ENCODE measurements at places on chromosomes 5 and 9.
A peak's percentile ranks its signal among the peaks of the same experiment; 100 is the strongest.

- DNase-seq = no peak
These were observed 50.9 kb upstream of the STARD4 start for GRCh38 chr5:111563031-111563822.

- no peak for DNase-seq
These were observed 257.3 kb downstream of the FBXL17 start for GRCh38 chr5:108124596-108124995.

- no peak for DNase-seq
These were observed 65.3 kb upstream of the ADAMTS2 start for GRCh38 chr5:179410291-179411160.

DNA sequence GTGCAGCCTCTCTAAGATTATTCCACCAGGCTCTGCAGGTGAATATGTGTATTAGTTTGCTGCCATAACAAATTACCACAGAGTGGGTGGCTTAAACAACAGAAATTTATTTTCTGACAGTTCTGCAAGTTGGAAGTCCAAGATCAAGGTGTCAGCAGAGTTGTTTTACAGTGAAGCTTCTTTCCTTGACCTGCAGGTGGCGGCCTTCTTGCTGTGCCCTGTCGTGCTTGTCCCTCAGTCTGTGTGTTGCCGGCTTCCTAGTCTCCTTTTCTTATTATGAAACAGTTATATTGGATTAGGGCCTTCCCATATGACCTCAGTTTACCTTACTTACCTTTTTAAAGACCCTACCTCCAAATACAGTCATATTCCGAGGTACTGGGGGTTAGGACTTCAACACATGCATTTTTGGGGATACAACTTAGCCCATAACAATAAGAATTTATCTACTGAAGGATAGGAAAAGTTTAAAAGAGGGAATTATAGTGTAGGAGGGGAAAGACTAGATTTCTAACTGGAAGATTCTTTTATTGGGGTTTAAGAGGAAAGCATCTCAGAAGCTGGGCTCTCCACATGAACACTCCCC lies 97.4 kb downstream of the OSTF1 start:
- no peak for DNase-seq

GRCh38 chr9:126614088-126614454 lies 343 bp downstream of the LMX1B start:
- no peak for DNase-seq

DNA sequence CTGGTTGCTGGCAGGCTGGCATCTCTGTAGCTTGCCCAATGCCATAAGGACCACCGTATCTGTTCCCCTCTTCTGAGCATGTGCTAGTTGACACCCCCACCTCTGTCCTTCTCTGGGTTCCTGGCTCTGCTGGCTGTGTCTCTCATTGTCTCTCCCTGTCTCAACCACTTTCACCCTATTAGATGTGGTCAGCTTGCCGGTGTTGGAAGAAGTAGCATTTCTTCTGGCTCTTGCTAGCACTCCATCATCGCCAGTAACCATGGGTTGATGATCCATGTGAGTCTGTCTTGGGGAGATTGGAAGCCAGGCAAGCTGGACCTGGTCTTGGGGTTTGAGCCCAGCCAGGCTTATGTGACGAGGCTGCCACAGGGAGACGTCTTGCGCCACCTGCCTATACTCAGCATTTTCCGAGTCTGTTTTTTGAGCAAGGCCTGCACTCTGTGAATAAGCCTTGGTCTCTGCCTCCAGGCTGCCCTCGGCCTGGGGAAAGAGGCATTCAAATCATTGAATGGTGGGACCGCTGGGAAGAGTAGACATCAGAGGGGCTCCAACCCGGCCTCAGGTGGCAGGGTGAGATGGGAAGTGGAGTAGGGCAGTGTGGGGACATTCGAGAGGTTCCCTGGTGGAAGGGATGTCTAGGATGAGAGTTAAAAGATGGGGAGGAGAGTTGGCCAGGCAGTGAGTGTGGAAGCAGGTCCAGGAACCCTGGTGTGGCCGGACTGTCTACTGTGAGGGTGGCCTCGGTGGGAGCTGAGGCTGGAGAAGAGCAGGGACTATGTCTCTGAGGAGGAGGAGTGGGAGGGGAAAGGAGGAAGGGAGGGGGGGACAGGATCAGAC lies 74.3 kb downstream of the ZNF618 start:
- DNase-seq = peak; percentile 29

DNA sequence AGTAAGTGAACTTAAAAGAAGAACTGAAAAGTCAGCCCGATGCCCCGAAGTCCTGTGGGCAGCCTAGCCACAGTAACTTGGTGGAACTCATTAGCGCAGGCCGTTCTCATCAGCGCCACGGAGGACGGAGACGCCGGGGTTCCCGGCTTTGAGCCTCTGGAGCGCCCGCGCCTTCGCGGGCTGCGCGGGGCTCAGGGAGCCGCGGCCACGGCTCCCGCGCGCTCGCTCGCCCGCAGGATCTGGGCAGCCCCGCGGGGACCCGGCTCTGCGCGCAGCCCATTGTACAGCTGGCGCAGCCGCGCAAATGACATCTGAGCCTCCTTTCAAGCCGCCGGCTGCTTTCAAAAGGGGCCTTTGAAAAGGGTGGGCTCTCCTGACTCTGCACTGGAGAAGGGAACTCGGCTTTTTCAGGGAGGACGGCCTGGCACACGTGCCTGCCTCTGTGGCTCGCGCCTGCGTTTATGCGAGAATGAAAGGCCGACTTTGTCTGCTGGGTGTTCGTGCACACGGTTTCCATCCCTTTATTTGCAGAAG lies 40.7 kb downstream of the TLR4 start:
- DNase-seq = no peak

DNA sequence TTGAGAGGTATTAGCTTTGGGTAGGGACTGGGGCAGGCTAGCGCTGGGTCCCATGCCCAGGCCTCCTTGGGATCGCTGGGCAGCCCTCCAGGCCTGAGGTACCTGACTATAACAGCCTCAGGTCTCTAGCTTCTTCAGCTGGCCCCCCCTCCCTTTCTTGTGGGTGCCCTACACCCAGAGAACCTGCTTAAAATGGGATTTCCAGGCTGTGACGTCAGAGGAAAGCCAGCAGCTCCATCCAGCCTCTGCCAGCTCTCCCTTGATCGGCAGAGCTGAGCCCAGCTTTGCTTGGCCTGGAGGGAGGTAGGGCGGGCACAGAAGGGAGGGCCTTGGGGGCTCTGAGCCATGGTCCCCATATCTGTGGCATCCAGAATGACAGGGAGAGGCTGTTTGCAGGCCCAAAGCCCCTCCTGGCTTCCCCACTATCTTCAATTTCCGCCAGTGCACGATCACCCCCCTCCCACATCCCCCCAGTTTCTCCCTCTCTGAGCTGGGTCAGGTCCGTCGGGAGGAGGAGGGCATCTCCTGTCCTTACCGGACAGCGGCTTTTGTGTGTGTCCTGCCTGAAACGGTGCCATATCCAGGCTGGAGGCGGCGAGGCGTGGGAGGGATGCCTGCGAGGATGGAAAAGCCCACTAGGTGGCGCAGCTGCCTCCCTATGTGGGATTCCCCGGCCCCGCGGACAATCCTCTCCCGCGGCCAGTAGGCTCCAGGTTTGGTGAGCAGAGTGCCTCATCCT lies 10.8 kb downstream of the REEP2 start:
- DNase-seq = peak; percentile 95
